ENCODE measurements at places on chromosomes 16 and 17. TPM values are rescaled to one million over a fixed set of nuclear protein-coding genes. Genes with fewer than 3 reads are reported as not detected.

The NPIPB2 gene
- polyA plus RNA-seq: 0.74 TPM

The CTF1 gene
- polyA plus RNA-seq: not detected

The SPEM1 gene
- polyA plus RNA-seq: not detected

The PARD6A gene
- polyA plus RNA-seq: 18.5 TPM

The KRTAP1-5 gene
- polyA plus RNA-seq: not detected

The ANKRD40 gene
- 4.5 TPM for polyA plus RNA-seq

The SOX9 gene
- polyA plus RNA-seq: not detected

The FOXJ1 gene
- not detected for polyA plus RNA-seq

The TNRC6C gene
- polyA plus RNA-seq: 3.0 TPM

The NPIPB9 gene
- polyA plus RNA-seq: 0.31 TPM

The ACSF2 gene
- polyA plus RNA-seq: 28.6 TPM

The ZG16B gene
- not detected for polyA plus RNA-seq

The KCNJ2 gene
- polyA plus RNA-seq: not detected

The ANKRD40CL gene
- polyA plus RNA-seq: not detected

The FBXW10 gene
- polyA plus RNA-seq: not detected

The FAM20A gene
- polyA plus RNA-seq: not detected

The NACA2 gene
- polyA plus RNA-seq: not detected

The DNAH9 gene
- not detected for polyA plus RNA-seq

The GSG1L2 gene
- not detected for polyA plus RNA-seq

The KRTAP1-1 gene
- polyA plus RNA-seq: not detected

The SCIMP gene
- 325 TPM for polyA plus RNA-seq

The SYT17 gene
- 3.2 TPM for polyA plus RNA-seq

The KRT40 gene
- polyA plus RNA-seq: not detected

The MEIOC gene
- 0.18 TPM for polyA plus RNA-seq

The GNGT2 gene
- polyA plus RNA-seq: 10.3 TPM

The KRTAP9-4 gene
- polyA plus RNA-seq: not detected

The OR2C1 gene
- polyA plus RNA-seq: not detected

The TEKT1 gene
- not detected for polyA plus RNA-seq

The PIGQ gene
- 18.9 TPM for polyA plus RNA-seq

The EME1 gene
- polyA plus RNA-seq: not detected

The PDIA2 gene
- not detected for polyA plus RNA-seq

The SLC13A5 gene
- 0.30 TPM for polyA plus RNA-seq

The ABCC3 gene
- polyA plus RNA-seq: 0.91 TPM

The SLC6A2 gene
- not detected for polyA plus RNA-seq

The C16orf92 gene
- polyA plus RNA-seq: not detected

The CD300E gene
- 0.11 TPM for polyA plus RNA-seq

The CRHR1 gene
- not detected for polyA plus RNA-seq

The TP53TG3B gene
- polyA plus RNA-seq: not detected

The NKD1 gene
- polyA plus RNA-seq: not detected

The EPOP gene
- not detected for polyA plus RNA-seq

The VAMP2 gene
- 83.7 TPM for polyA plus RNA-seq

The RAC3 gene
- not detected for polyA plus RNA-seq

Measured in IgD-negative memory B cell (primary cell).